ENCODE measurements at places on chromosomes 5 and 9.

DNA sequence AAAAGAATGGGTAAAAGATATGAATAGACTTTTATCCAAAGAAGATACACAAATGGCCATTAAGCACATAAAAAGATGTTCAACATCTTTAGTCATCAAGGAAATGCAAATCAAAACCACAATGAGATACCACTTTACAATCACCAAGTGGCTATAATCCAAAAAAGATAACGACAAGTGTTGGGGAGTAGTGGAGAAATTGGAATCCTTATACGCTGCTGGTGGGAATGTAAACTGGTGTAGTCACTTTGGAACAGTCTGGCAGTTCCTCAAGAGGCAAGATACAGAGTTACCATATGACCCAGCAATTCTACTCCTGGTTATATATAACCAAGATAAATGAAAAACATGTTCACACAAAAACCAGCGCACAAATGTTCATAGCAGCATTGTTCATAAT lies 234.9 kb downstream of the SPATA31D1 start:
- no peak for DNase-seq

DNA sequence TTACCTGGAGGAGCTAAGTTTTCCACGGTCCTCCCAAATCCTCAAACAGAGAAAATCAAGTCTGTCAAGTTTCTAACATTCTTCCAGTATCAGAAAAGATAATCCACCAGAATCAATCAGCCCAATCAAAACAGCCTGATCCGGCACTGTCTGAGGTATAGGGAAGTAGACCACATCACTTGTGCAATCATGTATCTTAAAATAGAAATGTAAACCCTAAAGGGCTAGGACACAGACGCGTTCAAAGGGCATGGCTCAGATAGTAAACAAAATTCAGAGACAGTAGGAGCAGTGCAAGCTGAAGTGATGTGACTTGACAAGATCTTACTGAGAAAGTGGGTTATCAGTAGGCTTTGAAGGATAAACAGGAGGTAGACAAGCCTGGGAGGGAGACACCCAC lies 252.4 kb upstream of the DAPK1 start:
- no peak for DNase-seq

- no peak for DNase-seq
Observed at GRCh38 chr5:132477784-132478365, 12.7 kb downstream of the IRF1 start.

DNA sequence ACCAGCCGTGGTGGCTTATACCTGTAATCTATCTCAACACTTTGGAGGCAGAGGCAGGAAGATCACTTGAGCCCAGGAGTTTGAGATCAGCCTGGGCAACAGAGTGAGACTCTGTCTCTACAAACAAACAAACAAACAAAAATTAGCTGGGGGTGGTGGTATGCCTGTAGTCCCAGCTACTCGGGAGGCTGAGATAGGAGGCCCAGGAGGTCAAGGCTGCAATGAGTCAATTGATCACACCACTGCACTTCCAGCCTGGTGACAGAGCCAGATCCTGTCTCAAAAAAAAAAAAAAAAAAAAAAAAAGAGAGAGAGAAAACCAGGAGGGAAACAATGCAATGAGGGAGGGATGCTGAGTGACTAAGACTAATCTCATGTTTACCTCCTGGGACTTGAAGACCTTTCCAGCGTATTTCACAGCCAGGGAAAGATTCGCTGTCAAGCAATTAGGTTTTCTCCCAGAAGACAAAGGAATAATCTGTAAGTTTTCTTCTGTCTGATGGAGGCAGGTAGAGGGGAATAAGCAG lies 51.1 kb upstream of the MIER3 start:
- DNase-seq, result no peak

- no peak for DNase-seq
Observed at GRCh38 chr9:132894346-132894745, 15.6 kb downstream of the SPACA9 start.

GRCh38 chr5:128358826-128359225 lies 179.2 kb downstream of the FBN2 start:
- DNase-seq, result peak; percentile 63

DNA sequence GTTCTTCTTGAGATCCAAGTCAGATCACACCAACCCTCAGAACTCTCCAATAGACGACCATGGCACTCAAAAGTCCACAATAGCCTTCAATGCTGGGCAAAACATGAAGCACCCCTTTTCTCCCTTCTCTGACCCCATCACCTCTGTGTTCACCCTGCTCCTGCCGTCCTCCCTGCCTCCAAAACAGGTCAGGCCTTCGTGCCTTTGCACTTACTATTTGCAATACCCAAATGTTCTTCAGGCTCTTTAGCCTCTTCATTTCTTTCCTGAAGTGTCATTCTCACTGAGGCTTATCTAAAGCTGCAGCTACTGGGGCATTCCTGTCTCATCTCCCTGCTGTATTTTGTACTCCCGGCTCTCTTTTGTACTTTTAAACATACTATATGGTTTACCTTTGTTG lies 2.0 kb upstream of the ROPN1L start:
- DNase-seq, result no peak

DNA sequence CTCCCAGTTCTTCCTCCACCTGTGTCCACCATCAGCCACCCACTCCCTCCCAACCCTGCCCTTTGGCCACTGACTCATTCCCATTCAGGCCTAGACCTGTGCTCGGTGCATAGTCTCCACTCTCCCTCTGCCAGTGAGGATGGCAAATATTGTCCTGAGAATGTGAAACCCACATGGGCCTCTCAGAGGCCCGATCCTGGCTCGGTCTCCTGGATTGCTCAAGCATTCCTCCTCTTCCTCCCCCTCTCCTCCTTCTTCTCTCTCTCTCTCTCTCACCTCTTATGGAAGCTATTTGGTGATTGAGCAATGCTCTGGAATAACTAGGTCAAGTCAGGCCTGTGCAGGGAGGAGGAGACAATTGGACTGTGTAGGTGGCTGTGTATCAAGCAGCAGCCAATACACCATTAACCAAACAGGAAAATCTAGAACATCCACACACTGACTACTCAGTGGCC lies 99.9 kb downstream of the KLF4 start:
- DNase-seq, result no peak

DNA sequence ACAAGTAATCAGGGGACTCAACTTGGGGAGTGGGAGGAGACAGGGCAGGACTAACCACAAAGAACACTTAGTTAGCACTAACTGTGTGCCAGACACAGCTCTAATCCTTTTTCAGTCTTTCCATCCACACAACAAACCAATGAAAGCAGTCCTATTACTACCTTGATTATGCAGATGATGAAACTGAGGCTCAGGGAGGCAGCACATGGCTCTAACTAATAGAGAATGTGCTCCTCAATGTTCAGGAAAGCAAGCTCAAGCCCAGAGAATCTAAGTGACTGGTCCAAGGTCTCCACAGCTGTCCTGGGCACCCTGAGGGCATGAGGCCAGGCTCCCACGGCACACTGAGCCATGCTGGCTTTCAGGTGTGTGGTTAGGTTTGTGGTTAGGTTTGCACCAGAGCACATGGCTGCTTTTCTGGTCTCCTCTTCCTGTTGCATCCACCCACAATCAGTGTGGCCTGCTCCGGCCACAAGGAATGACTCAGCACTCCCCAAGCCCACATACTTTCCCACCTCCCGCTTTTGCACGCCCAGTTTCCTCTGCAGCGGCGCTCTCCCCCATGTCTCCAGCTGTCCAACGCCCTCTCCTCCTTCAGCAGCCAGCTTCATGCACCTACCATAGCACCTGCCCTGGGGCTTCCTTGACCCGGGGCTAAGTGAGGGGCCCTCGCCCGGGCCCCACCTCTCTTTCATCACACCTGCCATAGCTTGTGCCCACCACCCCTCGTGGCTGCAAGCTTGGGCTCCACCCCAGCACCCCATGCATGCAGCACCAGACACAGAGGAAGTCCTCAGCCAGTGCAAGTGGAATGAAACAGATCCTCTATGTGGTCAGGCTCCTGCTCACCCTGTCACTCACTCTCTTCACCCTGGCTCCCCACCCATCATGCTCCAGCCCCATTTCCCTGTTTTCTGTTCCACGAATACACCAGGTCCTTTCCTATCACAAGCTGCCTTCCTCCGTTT lies 133.1 kb downstream of the GABBR2 start:
- DNase-seq, result no peak

DNA sequence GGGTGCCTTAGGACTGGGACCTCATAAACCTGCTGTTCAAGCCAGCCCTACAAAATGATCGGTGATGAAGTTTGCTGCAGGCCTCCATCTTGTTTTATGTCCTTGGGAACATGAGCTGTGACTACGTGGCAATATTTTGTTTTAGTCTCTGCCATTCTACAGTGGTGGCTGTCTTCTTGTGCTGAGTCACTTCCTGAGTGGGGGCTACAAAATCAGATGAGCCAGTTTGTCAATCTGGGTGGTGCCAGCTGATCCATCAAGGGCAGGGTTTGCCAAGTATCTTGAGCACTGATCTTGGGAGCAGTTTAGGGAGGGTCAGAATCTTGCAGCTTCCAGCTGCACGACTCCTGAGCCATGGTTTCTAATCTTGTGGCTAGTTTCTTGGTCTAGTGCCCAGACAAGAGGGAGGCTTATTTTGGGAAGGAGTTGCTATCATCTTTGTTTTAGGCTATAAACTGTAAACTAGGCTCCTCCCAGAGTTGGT lies 94.7 kb downstream of the YTHDC2 start:
- no peak for DNase-seq

DNA sequence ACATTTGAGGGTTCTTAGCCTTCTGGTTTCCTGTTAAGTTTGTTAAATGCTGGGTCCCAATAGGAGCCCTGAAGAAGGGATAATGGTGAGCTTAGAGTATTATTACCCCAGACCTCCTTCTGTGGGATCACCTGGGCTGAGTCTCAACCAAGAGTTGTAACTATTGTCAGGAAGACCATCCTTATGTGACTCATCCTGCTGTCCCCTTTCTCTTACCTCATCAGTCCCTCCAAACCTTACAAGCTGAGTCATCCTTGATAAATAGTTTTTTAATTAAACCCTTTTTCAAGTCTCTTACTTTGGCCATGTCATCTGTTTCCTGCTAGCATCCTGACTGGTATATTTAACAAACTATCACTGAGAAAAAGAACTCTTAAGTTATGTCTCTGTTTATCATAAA lies 502.8 kb downstream of the LRRC70 start:
- DNase-seq, result no peak

DNA sequence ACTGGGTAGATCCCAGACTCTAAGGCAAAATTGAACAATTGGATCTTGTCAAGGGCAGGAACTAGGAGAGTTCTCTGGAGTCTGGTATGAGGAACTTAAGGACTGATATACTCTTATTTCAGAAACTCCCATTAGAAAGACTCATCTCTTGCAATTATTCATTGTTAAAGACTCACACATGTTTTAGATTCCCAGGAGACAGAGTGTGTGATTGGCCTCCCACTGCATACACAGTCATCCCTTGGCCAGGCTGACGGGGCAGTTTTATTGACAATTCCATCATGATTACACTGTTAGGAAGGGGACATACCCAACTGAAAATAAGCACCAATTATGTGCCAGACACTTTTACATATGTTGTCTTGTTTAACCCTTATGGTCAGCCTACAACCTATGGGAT lies 347.2 kb downstream of the DMAC1 start:
- DNase-seq, result no peak

- no peak for DNase-seq
Observed at GRCh38 chr9:134291452-134291881, 34.8 kb upstream of the RXRA start.

- DNase-seq, result no peak
Observed at GRCh38 chr5:166127766-166128570, 2163.5 kb upstream of the WWC1 start.

GRCh38 chr5:29588236-29588635 lies 1605.2 kb upstream of the CDH6 start:
- no peak for DNase-seq

- no peak for DNase-seq
Observed at GRCh38 chr5:150107909-150108447, 21.6 kb upstream of the CSF1R start.

DNA sequence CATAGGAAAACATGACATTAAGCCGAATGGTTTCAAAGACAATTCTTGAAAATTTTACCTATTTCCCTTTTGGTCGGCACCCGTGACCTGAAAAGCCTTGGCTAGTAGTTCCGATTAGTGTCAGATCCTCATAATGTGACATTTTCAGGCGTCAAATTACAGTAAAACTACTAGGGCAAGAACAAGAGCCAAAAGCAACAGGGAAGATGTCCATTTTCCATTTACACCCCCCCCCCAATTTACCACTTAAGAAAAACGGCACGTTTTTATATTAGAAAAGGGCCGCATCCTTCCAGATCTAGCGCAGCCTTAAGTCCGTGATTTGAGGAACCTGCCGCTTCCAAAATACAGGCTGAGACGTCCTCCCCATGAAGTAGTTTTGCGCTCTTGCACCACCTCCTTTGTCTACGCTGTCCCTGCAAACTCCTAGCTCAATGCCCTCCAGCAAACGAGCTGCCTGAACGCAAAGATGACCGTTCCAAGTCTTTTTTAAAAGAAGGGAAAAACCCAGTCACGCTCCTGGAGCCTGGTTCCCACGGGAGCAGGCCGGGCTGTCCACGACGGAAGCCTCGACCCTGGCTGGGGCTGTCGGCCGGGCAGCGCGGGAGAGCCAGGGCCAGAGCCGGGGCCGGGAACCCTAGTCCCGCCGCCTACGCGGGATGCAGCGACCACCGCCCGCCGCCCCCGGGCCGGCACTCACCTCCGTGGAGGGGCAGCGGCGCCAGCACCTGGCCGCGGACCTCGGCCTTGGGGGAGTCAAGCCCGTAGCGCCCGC lies 616 bp downstream of the RNF130 start:
- DNase-seq, result peak; percentile 60

- no peak for DNase-seq
Observed at GRCh38 chr9:76603931-76604570, 145.1 kb downstream of the GCNT1 start.

DNA sequence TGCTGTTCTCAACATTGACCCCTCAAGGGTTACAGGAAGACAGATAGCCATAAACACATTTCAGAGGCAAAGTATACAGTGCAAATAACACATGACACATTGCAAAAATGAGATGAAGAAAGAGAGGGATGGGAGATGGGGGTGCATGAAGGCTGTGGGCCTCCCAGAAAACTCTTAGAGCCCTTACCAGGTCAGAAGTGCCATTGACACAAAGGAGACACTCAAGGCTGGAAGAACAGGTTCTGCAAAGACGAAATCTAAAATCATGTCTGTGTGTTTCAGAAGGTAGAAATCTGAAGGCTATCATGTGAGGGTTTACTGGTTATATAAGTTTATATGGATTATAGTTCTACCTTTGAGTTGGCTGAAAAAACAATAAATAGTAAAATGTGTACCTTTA lies 318.8 kb downstream of the BNC2 start:
- no peak for DNase-seq

DNA sequence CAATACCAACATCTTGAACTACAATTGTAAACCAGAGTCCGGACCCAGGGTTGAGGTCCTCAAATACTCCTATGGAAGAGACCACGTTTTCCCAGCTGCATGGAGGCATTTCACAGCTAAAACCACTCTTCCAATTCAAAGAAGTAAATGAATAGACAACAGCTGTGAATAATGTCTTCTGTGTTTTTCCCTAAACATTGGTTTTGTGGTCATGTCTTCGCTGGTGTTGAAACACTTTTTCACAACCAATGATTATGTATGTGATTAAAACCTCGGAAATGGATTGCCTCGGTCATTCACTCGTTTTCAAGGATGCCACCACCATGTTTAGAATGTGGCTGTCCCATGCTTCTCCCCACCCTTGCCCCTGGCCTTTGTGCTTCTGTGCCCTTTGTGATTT lies 9.4 kb upstream of the TENT4A start:
- no peak for DNase-seq

GRCh38 chr9:14945351-14945750 lies 35.1 kb upstream of the FREM1 start:
- DNase-seq, result no peak

GRCh38 chr9:85859765-85860164 lies 81.2 kb upstream of the NAA35 start:
- peak; percentile 5 for DNase-seq

- DNase-seq, result no peak
Observed at GRCh38 chr9:127953768-127954505, 16.3 kb upstream of the DPM2 start.
